T-helper 22 cell (primary cell): ENCODE measurements at places on chromosomes 13 and 19.

GRCh38 chr13:46079770-46080169 lies 25.1 kb downstream of the CPB2 start:
- no peak for DNase-seq

DNA sequence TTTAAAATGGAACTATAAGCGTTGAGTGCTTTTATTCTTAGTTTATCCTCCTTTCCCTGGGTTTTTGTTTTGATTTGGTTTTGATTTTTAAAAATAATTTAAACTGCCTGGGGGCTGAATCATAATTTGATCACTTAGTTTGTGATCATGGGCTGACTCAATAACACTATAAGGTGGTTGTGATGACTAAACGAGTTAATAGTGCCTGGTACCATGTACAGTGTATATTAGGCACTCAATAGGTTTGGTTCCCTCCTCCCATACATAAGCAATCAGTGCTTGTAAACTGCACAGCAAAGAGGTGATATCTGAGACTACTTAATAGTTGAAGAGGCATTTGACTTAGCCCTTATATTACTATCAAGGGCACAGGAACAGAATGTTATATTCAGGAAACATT lies 200.9 kb upstream of the RFC3 start:
- no peak for DNase-seq

DNA sequence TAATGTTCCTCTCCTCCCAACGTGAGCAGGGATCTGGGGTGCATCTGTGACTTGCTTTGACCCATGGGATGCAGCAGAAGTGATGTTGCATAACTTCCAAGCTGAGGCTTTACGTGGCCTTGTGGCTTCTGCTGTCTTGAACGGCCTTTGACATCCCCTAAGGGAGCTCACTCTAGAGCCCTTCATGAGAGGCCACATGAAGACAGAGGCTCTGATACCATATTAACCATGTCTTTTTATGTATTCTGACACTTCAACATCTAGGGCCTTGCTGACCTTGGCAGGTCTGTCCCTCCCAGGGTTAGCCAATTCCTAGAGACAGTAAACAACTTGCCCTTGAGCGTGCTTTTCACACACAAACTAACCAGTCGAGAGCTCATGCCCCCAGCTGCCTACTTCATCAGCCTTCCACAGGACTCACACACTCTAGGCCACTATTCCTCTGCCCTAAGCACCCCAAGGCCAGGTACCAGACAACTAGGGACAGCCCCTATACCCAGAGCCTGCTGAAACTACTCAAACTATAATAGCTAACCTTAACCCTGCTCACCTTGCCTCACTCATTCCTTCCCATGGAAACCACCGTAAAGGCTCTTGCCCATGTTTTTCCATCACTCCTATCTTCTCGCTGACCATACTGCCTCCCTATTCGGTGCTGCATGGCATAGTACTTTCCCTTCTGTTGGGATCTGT lies 45.4 kb downstream of the CCDC70 start:
- no peak for DNase-seq

DNA sequence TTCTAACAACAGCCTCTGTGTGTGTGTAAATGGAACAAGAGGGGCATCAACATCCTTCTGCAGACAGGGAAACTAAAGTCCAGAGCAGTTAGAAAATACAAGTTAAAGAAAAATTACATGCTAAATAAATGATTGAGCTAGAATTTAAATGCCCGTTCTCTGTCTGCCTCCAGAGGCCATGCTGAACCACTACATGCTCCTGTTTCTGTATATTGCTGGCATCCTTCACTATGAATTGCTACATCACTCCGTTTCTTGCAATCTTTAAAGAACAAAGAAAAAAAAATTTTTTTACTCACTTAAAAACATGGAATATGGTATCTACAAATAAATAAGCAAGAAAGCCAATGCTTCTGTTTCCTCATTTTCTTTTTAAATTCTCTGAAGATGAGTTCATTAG lies 47.9 kb downstream of the DCT start:
- no peak for DNase-seq

- no peak for DNase-seq
Measured at GRCh38 chr19:22517496-22518411, 95.6 kb upstream of the ZNF98 start.

- DNase-seq: no peak
Measured at GRCh38 chr19:3407556-3408516, 41.5 kb downstream of the NFIC start.

DNA sequence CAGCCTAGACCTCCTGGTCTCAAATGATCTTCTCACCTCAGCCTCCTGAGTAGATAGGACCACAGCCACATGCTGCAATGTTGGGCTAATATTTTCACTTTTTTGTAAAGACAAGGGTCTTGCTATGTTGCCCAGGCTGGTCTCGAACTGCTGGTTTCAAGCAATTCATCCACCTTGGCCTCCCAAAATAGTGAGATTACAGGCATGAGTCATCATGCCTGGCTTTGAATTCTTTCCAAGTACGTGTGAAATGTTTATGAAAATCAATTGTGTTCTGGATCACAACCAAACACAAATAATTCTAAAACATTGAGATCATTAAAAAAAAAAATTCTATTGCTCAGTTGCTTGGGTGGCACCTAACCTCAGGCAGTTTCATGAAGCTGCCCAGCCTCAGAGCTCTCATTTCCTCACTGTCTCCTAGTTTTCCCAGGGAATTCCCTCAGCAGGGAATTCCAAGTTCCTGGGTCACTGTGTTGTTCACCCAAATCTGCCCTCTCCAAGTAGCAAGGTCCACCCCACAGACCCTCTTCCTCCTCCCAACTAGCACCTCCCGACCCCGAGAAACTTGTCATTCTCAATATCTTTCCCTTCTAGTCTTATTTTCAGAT lies 44.8 kb downstream of the ING1 start:
- DNase-seq: no peak

DNA sequence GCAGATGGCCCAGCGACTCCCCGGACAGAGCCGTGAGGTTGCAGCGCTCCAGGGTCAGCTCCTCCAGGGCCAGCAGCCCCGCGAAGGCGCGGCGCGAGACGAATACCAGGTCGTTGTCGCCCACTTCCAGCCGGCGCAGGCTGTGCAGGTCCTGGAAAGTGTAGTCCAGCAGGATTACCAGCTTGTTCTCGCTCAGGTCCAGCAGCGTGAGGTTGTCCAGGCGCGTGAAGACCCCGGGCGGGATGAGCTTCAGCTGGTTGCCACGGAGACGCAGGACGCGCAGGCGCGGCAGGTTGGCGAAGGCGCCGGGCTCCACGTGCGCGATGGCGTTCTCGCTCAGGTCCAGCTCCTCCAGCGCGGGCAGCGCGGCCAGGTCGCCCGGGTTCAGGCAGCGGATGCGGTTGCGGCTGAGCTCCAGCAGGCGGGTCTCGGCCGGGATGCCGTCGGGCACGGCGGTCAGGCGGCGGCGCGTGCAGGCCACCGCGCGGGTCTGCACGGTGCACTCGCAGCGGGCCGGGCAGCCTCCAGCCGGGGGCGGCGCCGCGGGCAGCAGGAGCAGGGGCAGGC lies 9.3 kb upstream of the PEAK3 start:
- DNase-seq: no peak

GRCh38 chr19:48543121-48543710 lies 8.8 kb upstream of the SULT2B1 start:
- DNase-seq: no peak
